ENCODE measurements at places on chromosomes 6 and 20. TPM values are rescaled to one million over a fixed set of nuclear protein-coding genes. Genes with fewer than 3 reads are reported as not detected.
A peak's percentile ranks its signal among the peaks of the same experiment; 100 is the strongest.

DNA sequence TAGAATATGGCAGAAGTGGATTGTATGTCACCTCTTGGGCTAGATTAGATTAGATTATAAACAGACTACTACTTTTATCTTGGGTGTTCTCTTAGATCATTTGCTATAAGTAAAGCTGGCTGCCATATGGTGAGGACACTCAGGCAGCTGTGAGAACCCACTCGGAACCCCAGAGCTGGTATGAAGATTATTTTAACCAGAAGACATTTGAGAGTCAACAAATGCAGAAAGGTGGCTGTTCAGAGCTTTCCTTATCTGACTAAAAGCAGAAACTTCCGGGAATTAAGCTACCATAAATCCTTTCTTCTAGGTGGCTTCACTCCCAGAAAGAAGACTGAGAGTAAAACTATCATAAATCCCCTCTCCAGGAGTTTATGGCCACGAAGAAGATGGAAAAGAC is 91.9 kb downstream of the RNGTT start:
- no peak for DNase-seq

- peak; percentile 41 for DNase-seq
Observed at GRCh38 chr20:56171087-56172012, 77.2 kb upstream of the MC3R start.

GRCh38 chr6:36478051-36478526 is 35.3 kb downstream of the KCTD20 start:
- no peak for DNase-seq

Gene AKIRIN2
- total RNA-seq: 29.2 TPM

Gene TINAG
- total RNA-seq: not detected

Gene TCP11
- not detected for total RNA-seq

Gene CFAP61
- 0.27 TPM for total RNA-seq

Gene RBCK1
- total RNA-seq: 121 TPM

Gene SDCBP2
- 0.87 TPM for total RNA-seq
